ENCODE measurements at places on chromosomes 1 and 21. TPM values are rescaled to one million over a fixed set of nuclear protein-coding genes. Genes with fewer than 3 reads are reported as not detected.

The SAMSN1 gene
- total RNA-seq = under 0.01 TPM

The MORN1 gene
- total RNA-seq = 13.4 TPM

The FMO3 gene
- total RNA-seq = 63.9 TPM

The RABGAP1L gene
- 34.5 TPM for total RNA-seq

The SLAMF9 gene
- total RNA-seq = not detected

The SLC45A1 gene
- total RNA-seq = 1.8 TPM

The UBE2U gene
- total RNA-seq = not detected

The KIF2C gene
- 3.8 TPM for total RNA-seq

The CCT3 gene
- total RNA-seq = 258 TPM

The FCN3 gene
- not detected for total RNA-seq

The CAPN8 gene
- total RNA-seq = not detected

The FCRL1 gene
- total RNA-seq = not detected

The SPAG17 gene
- total RNA-seq = 3.3 TPM

The KIF17 gene
- 0.36 TPM for total RNA-seq

Measured in osteoblast (primary cell).